ENCODE measurements at places on chromosomes 13 and 19.

DNA sequence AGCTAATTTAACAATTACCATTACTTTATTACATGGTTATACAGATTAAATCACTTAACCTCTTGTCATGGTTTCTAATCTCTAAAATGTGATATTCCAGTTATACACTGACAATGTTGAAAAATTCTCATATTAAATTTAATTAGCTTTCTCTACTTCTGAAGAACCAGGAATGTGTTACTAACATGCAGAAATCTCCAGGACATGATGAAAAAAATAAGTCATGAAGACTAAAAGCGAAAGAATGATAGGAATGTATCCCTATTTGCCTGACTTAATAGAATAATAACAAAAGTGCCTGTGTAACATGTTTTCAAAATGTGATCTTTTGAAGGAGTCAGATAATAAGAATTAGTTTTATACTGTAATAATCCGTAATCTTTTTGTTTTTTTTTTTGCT is 2823.7 kb upstream of the PCDH20 start:
- no peak for DNase-seq

DNA sequence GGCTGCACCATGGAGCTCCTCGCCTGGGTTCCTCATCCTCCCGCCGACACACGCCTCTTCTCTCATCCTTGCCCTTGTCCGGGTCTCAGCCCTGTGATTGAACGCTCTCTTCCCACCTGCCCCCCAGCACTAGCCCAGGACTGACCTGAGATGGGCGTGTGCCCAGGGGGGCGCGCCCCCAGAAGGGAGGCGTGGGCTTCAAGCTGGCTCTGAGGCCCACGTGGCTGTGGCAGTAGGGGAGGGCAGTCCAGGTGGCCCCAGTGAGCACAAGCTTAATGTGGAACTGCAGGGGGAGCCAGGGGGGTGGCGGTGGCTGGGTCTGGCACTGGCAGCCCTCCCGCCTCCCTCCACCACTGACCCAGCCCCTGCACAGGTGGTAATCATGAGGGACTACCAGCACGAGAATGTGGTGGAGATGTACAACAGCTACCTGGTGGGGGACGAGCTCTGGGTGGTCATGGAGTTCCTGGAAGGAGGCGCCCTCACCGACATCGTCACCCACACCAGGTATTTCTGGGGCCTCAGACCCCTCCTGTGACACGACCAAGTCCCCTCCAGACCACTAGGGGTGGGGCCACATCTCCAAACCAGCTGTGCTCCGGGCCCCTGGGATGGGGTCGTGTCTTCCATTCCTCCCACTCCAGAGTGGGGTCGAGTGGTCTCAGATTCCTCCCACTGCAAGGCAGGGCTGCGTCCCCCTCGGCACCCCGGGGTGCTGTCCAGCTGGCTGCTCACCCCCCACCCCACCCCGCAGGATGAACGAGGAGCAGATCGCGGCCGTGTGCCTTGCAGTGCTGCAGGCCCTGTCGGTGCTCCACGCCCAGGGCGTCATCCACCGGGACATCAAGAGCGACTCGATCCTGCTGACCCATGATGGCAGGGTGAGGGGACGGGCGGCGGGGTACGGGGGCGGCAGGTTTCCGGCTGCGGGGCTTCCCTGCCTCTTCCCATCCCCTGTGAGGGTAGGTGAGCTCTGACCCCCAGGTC is 21.9 kb upstream of the NCCRP1 start:
- DNase-seq: no peak

GRCh38 chr19:30014770-30015169 is 72.7 kb downstream of the URI1 start:
- no peak for DNase-seq

DNA sequence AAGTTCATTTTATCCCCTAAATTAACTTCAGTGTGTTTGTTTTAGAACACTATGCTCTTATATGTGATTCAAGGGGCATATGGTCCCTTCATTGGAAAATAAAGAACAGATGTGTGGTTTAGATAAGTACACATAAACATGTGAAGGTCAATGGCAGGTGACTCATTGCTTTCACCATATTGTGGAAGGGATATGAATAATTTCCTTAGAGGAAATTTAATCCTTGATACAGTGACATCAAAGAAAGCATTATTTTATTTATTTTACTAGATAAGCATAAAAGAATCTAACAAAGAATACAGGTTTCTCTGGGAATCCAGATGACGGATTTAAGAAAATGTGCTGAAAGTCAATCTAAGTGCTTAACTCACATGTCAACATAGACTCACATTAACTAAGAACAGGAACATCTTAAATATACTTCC is 373.5 kb downstream of the KCTD12 start:
- no peak for DNase-seq

DNA sequence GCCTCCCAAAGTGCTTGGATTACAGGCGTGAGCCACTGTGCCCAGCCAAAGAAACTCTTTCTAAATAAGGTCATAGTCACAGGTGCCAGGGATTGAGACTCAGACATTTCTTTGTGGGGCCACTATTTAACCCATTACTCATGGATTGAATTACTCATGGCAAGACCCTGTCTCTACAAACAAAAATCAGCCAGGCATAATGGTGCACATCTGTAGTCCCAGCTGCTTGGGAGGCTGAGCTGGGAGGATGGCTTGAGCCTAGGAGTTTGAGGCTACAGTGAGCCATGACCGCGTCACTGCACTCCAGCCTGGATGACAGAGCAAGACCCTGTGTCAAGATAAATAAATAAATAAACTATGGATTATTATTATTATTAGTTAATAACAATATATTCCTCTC is 3.6 kb upstream of the KLF2 start:
- no peak for DNase-seq

DNA sequence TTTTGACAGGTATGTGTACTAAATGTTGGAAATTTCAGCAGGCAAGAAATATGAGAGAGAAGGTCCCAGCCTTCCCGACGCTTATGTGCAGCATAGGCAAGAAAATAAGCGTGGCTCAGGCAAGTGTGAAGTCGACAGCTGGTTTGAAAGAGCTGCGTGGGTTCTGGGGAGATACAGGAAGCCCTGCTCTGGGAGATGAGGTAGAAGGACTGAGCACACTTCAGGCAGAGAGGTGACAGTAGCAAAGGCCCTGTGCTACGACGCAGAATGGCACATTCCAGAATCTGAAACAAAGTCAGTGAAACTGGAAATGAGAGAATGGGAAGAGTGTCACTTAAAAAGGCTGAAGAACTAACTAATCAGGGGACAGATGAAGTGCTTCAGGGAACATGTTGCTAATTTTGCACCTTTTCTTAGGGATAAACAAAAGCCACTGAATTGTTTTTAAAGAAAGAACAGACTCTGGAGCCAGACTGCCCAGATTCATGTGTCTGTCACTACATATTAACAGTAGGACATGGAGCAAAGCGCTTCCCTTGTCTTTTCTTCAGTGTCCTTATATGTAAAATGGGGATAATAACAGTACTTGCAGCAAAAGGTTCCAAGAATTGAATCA is 160.1 kb downstream of the SPRY2 start:
- DNase-seq: no peak

DNA sequence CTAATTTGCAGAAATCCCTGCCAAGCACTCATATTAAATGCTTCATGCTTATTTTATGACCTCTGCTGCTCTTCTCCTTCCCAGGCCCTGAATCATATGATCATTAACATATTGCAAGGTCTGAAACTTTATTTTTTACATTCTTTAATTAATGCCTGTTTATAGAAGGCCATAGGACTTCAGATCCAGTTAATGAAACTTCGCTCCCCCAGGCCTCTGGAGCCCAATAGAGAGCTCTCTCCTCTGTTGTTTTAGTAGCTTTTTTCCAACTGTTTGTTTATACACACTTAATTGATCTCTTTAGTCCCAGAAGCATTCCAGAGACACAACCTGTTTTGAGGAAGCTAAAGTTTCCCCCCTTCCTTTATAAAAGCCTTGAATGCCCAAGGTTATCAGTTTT is 68.3 kb downstream of the DACH1 start:
- no peak for DNase-seq

GRCh38 chr13:84208246-84208910 is 326.1 kb upstream of the SLITRK1 start:
- peak; percentile 36 for DNase-seq

- DNase-seq: no peak
These were observed 28.5 kb upstream of the TSHZ3 start for GRCh38 chr19:31377736-31378135.

- DNase-seq: no peak
These were observed 13.6 kb downstream of the MBNL2 start for GRCh38 chr13:97235549-97236231.

GRCh38 chr13:56247692-56248091 is 893.0 kb upstream of the PRR20A start:
- DNase-seq: no peak

DNA sequence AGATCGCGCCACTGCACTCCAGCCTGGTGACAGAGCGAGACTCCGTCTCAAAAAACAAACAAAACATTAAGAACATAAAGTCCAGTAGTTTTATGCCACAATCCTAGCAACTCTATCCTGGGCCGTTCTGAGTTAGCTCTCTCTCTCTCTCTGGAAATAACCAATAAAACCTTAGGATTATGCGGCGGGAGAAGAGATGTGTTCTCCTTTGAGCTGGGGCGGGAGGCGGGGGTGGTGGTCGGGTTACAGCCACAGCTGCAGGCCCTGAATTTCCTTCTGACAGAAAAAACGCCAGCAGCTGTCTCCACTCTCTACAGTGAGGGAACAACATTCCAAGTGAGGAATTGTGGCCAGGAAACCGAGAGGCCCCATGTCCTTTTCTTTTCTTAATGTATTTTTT is 9.1 kb upstream of the PNMA8A start:
- DNase-seq: peak; percentile 97

DNA sequence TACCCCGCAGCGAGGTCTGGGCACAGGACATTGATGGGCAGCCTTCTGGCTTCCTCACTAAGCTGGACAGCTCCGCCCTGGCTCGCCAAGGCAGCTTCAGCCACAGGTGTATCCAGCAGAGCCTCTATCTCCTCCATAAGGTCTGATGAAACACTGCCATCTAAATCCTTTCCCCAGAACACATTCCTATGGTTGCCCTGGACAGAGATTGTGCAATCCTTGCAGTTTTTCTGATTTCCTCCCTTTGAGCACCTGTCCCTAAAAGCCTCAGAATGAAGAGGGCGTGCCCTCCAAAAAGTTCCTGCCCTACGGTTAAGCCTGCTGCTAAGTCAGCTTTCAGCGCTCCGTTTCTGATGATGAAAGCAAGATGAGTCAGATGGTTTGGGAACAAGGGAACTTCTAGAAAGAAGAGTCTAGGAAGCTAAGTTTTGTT is 21.0 kb downstream of the CLEC4M start:
- no peak for DNase-seq

- no peak for DNase-seq
These were observed 1135.9 kb upstream of the PCDH20 start for GRCh38 chr13:62551588-62551987.

Measured in forelimb muscle (tissue), 1 donor.